Mesendoderm (in vitro differentiated cells): ENCODE measurements at places on chromosomes 16 and 17.
A peak's percentile ranks its signal among the peaks of the same experiment; 100 is the strongest.

GRCh38 chr17:36183001-36183971 lies 6.8 kb upstream of the TBC1D3B start:
- DNase-seq, result peak; percentile 74

- no peak for DNase-seq
These were observed 400.2 kb upstream of the C16orf82 start for GRCh38 chr16:26666486-26666885.

DNA sequence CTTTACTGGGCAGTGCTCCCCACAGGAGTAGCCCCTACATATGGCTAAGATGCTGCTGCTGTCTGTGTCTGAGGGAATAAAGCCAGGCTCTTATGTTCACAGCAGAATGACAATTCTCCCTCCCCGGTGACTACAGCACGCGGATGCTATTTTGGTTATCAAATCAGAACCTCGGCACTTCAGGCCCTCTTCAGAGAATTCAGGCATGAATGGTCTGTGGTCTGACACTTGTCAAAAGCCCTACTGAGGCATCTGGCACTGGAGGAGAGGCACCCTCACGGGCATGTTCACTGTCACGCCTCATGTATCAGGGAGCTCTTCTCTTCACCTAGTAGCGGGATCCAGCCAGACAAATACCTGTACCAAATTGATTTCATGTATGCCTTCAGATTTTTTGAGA lies 30.4 kb downstream of the KIAA0513 start:
- DNase-seq, result no peak

DNA sequence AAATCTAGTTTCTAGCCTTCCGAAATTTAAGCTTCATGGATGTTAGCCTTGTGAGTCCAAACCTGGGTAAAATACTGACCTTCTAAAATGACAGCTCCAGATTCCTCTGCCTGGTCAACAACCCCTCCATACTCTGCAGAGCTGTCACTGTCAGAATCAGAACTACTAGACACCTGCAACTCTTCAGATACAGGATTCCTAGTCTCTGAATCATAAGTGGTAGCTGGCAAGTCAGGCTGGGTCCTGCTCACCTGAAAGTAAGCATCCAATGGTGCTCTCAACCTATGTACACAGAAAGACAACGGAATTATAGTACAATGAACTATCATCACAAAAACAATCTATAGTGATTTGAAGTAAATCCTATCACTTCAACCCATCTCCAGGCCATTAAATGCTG lies 14.8 kb downstream of the RFWD3 start:
- DNase-seq, result no peak

DNA sequence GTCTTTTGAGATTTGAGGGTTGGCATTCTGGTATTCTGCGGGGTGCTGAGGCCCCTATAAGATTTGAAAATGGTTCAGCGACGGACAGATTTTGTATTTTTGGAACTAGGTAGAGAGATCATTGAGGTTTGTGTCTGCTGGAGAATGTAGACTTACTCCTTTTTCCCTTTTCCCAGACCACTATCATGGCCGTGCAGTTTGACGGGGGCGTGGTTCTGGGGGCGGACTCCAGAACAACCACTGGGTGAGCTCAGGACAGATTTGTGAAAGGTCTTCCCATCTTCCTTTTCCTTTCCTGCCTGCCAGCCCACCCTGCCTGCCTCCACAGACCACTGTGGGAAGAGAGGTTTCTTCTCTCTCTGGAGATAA lies 572 bp downstream of the PSMB6 start:
- DNase-seq, result peak; percentile 69

GRCh38 chr17:43006639-43007551 lies at the start of gene IFI35:
Gene IFI35 (plus strand): TSS chr17:43006784. CDS start chr17:43006948, 164 bp downstream.
- peak; percentile 80 for DNase-seq

- peak; percentile 62 for DNase-seq
These were observed 38.5 kb downstream of the PIGL start for GRCh38 chr17:16255481-16255921.

DNA sequence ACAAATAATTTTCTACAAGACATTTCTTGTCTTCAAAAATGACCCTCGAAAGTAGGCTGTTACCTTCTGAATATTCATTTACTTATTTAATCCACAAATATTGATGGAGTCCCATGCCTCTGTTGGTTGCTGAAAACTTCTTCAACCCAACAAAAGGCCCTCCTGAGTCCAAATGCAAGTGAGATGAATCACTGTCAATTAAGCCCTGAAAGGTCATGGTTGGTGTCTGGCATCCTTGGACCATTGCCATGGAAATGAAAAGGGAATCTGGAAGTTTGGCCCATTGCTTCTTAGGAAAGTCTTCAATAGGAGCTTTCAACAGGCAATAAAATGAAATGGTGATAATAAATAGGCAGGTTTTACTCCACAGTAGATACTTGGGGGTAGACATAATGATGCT lies 364.7 kb upstream of the DYNLRB2 start:
- no peak for DNase-seq

DNA sequence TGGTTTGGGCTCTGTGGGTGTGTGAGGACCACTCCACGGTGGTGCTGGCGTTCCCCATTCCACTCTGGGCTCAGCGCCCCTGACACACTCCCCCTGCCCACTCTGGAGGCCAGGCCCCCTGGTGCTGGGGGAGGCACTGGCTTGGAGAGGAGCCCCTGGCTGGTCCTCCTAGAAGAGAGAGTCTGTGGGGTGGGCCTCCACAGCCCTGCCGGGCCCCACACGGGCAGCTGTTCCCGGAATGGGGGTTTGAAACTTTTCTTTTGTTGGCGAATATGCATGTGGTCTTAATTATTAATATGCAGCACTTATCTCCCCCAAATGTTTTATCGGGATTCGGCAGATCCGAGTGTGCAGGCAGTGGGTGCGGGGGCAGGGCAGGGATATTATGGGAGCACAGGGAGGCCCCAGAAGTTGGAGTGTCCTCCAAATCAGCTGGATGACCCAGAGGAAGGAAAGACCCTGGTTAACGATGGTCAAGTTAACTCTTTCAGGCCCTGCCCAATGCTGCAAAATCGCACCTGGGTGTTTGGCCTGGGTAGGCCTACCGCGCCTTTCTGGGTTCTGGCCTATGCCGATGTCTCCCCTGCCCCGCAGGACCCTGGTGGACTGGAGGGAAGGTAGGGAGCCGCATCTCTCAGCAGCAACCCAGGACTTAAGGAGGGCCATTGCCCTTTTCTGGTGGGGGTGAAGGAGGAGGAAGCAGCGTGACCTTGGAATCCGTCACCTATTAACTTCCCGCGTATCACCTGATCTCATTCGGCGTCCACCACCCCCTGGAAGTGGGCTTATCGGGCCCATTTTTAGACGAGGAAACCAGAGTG lies 36.0 kb downstream of the TMEM235 start:
- DNase-seq, result no peak

DNA sequence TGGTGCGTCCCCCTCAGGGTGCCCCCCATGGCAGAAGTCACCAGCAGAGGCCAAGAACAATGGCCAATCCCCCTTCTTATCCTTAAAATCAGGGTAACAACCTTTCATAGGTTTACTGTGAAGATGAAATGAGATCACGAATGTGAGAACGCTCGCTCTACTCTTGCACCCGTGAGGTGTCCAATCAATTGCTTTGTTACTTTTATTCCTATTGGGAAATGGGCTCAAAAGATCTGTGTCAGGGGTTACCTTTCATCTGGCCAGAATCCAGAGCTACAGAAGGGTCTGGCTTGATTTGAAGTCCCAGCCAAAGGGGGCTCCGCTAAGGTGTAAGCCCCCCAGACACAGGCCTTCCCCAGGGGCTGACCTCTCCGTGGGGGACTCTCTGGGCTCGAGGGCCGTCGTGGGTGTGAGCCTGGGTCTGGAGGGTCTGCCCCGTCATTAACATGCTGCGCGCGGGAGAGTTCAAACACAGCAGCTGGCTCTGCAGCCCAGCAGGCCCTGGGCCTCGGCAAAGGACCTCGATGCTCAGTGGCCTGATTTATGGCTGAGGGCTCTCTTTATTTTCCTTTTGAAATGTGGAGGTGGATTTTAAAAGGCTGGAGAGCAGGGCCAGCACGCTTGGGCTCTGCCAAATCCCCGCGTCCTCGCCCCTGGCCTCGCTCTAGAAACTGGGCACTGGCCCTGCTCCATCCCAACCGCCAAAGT lies 10.4 kb downstream of the ABR start:
- DNase-seq, result no peak

DNA sequence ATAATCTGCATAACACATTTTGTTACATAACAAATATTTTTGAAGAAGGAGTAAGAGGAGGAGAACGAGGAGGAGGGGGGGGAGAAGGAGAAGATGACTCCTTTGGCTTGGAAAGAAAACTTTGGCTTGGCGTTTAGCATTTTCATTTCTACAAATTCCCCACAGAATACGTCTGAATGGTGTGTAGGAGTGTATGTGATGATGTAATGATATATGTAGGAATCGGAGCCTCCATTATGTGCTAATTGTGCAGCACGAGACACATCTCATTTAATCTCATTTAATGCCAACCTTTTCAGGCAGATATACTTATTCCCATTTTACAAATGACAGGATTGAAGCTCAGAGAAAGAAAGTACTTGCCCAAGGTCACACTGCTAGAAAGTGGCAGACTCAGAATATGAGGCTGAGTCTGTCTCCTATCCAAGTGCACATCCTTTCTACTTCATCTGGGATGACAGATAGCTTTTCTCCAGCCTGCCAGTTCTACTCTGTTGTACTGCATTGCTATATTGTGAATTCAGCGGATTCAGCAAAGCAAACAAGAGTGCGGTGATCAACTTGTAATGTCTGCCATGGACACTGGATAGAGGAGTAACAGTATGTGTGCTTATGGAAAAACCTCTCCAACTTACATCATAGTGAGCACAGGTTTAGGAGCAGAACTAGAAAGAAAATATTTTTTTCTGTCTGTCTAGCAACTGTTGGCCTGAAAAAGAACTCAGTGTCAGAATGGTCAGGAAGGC lies 10.4 kb upstream of the SLC47A2 start:
- DNase-seq, result no peak

DNA sequence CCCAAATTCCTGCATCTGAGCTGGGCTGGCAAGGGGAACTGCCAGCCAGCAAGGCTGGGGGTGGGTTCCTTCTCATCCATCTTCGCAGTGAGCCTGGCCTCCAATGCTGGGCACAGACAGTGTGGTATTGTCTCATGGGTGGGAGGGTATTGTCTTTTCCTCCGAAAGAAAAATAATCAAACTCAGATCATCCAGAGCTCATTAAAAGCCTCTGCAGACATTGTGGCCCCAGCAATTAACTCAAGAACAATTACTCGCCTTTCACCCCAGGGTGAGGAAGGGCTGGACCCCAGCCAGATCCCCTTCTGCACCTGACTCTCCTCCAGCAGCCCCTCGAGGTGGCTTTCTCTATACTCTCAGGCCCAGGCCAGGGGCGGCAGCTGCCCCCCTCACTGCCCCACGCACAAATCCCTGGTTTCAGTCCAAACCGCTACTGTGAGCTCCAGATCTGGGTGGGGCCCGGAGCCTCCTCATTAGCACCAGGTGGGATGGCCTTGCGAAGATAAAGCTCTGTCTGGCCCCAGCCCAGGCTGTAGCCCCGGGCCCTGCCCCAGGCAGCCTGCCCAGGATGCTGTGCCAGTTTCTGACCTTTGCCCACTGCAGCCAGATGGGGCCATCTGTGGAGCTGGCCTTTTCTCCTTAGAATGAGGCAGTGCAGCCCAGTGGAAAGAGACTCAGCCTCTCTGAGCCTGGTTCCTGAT lies 2.3 kb upstream of the KRT15 start:
- DNase-seq, result no peak

DNA sequence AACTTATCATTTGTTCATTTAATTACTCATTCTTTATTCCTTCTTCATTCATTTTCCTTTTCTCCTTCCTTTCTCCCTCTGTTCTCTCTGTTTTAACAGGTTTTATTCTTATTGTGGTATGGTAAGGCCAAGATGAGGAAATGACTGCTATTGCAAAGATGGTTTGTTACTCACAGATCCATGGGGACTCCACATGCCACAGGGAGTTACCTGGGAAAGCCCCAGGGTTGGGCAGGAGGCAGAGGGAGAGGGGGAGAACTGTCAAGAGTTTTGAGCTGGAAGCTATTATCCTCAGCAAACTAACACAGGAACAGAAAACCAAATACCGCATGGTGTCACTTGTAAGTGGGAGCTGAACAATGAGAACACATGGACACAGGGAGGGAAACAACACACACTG lies 453.3 kb downstream of the WWOX start:
- no peak for DNase-seq

DNA sequence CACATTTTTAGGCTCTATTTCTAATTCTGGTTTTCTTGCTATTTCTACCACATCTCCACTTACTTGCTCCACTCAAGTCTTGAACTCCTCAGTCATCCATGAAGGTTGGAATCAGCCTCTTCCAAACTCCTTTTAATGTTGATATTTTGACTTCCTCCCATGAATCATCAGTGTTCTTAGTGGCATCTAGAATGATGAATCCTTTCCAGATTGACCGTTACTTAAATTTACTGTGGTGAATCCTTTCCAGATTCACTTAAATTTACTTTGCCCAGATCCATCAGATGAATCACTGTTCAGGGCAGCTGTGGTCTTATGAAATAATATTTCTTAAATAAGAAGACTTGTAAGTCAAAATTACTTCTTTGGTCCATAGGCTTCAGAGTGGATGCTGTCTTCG lies 32.4 kb downstream of the CLTC start:
- no peak for DNase-seq

- DNase-seq, result peak; percentile 68
These were observed at the start of gene ZNF423 for GRCh38 chr16:49855822-49856671. Gene ZNF423 (minus strand): TSS chr16:49856112. CDS start chr16:49855774, 338 bp downstream.

- no peak for DNase-seq
These were observed 3.0 kb upstream of the SLFN5 start for GRCh38 chr17:35239823-35240222.

DNA sequence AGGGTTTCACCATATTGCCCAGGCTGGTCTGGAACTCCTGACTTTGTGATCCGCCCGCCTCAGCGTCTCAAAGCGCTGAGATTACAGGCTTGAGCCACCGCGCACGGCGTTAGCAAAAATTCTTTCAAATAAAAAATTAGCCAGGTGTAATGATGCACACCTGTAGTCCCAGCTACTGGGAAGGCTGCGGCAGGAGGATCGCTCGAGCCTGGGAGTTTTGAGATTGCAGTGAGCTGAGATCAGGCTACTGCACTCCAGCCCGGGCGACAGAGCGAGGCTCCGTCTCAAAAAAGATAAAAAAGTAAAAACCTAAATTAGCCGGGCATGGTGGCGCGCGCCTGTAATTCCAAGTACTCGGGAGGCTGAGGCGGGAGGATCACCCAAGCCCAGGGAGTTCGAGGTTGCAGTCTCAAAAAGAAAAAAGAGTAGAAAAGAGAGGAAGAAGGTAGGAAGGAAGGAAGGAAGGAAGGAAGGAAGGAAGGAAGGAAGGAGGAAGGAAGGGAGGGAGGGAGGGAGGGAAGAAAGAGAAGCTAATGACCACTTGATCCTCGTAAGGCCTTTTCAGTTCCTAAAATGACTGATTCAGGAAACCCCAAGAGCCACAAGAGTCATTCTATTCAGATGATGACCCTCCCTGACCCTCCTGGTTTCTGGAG lies 59.2 kb downstream of the SRL start:
- no peak for DNase-seq
